ENCODE measurements at places on chromosomes 12 and 14.

DNA sequence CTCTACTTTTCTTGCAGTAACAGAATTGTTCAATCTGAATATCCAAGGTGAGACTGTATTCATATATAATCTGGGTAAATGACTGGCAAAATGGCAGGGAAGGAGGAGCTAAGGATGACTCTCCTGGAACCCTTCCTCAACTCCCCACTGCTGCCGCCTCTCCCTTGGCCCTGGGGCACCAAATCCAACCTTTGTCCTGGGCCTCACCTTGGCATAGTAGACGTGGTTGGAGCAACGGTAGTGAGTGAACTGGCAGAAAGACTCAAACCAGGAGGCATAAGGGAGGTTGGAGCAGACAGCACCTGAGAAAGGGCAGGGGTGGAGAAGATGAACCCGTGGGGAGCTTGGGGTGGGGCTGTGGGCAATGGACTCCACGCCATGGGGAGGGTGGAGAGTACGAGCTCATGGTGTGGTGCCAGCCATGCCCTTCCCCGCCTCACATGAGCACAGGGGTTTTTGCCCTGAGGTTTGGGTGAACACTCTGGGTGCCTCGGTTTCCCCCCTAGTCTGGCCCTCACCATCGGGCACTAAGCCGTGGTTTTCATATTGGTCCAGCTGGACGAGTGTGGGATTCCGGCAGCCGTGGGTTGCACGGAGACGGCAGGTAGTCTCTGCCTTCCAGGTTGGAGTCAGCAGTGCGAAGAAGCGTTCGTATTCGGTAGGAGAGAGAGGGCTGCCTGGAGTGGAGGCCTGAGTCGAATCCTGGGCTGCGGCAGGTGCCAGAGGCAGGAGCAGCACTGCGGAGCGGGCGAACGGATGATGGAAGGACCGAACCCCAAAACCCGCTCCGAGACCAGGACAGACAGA lies 753 bp downstream of the ACRBP start:
- no peak for DNase-seq

- peak; percentile 24 for DNase-seq
Observed at GRCh38 chr12:38905480-38906351, at the start of gene CPNE8. Gene CPNE8, minus strand, starts transcription at chr12:38905591. Its CDS starts 57 bp downstream, at chr12:38905534.

GRCh38 chr12:113230315-113231234 lies 9.3 kb downstream of the TPCN1 start:
- no peak for DNase-seq

- DNase-seq = no peak
Observed at GRCh38 chr12:52789637-52790426, 6.1 kb downstream of the KRT3 start.

- no peak for DNase-seq
Observed at GRCh38 chr12:91940322-91940721, 205.3 kb downstream of the BTG1 start.

DNA sequence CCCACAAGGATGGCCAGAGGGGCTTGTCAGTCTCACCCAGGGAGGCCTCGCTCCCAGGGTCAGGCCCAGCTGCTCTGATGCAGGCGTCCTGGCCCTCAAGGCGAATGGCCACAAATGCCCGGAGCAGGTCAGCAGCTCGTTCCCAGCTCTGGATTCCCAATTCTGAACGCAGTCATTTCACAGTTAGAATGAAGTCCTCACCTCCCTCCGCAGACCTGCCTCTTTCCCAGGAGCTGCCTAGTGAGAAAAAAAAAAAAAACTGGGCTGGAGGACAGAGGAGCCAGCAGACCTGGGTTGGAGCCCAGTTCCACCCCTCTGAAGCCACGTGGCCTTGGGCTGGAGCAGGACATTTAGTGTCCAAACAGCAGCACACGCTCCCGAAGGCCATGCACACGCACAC lies 62.2 kb upstream of the DIO3 start:
- no peak for DNase-seq

- DNase-seq = peak; percentile 74
Observed at GRCh38 chr14:104681689-104682074, 7.7 kb upstream of the INF2 start.

- no peak for DNase-seq
Observed at GRCh38 chr14:100402631-100403030, 79.5 kb downstream of the SLC25A47 start.

GRCh38 chr12:112169966-112170365 lies 44.6 kb downstream of the TRAFD1 start:
- no peak for DNase-seq
